ENCODE measurements at places on chromosomes 2 and 18. TPM values are rescaled to one million over a fixed set of nuclear protein-coding genes. Genes with fewer than 3 reads are reported as not detected.

- no peak for DNase-seq
Observed at GRCh38 chr2:238164906-238165287, 6.1 kb downstream of the ERFE start.

DNA sequence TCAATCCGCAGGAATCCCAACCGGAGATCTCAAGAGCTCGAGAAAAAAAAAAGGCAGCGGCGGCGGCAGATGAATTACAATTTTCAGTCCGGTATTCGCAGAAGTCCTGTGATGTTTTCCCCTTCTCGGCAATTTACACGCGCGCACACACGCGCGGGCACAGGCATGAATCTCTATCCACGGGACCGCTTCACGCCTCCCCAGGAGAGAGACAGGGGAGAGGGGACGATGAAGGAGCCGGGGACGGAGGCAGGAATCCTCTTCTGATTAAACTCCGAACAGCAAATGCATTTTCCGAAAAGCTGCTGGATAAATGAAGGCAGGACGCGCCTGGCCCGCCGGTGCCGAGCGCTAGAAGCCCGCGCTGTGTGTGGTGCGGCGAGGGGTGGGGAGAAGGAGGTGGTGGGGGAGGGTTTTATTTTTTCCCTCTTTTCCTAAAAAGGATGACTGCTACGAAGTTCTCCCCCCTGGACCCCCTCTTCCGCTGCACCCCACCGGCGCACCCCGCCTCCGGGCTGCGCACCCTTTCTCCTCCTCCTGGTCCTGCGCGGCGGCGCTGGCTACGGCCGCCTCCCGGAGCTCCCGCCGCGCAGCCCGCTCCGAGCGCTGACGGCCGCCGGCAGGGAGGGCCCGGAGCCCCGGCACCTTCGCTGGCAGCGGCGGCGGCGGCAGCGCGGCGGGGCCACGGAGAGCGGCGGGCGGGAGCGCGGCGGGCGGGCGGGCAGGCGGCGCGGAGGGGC is at the start of gene BCL2:
Gene BCL2 (minus strand): TSS at position 387 of the 740 bp plus-strand sequence.
- peak; percentile 51 for DNase-seq

DNA sequence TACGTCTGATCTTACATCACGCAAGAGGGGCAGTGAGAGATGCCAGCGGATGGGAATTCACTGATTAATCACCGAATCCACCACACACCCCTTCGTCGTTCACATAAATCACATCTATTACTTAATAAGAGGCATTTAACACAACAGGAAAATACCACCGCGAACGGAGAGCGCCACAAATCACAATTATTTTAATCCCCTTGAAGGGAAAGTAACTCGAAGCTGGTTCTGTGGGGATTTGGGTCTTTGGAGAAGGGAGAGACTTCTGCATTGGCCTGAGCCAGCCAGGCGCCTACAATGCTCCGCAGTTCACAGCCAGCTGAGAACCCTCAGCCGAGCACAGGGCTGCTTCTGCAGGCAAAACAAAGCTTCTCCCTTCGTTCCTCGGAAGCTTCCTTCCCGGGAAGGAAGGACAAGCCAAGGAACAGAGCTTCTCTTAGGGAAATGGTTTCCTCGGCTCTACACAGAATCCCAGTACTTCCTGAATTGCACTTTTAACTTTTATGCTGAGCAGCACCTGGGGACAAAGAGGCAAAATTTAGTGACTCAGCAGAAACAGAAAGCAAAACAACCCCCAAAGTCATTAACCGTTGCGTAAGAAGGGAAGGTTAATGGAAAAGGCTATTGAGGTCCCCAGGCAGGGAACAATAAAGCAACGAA is at the start of gene LRP1B:
Gene LRP1B (minus strand): TSS at position 7 of the 660 bp plus-strand sequence. CDS start 287 bp downstream, outside the sequence.
- peak; percentile 29 for DNase-seq

DNA sequence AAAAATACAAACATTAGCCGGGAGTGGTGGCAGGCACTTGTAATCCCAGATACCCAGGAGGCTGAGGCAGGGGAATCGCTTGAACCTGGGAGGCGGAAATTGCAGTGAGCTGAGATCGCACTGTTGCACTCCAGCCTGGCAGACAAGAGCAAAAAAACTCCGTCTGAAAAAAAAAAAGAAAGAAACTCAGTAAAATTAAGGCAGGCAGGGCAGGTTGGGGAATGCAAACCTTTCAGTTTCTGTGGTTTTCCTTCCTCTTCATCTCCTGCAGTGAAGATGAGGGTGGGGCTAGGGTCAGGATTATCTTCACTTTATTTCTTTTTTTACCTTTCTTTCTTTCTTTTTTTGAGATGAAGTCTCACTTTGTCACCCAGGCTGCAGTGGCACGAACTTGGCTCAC is 43.2 kb upstream of the PSME4 start:
- DNase-seq: no peak

DNA sequence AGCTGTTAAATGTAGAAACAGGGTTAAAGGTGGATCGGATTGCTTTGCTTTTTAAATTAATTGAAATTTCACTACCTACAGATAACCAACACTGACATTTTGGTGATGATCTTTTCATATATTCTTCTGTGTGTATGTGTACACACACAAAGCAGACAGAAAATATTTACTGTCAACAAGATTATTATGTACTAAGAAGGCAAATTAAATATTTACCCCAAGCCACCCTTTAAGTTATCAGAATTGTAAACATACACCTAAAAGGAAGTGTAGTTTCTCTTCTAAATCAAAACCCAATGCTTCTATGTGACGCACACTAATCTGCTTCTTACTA is 98.7 kb downstream of the GAREM1 start:
- DNase-seq: no peak

DNA sequence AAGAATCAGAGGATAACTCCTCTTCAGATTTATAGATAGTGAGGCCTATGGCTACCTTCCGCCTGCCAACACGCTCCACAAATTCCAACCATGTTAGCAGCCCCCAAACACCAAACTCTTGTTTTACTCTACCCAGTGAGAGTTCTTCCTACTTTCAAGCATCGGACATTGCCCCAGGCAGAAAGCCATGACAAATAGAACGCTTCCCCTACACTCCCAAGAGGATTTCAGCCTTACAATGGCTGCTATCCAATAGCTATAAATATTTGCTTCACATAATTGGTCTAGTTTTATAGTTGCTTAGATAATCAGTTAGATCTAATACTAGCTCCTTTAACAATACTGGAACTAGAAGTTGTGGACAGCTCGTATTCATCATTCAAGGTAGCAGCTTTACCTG is 503.4 kb upstream of the VRK2 start:
- DNase-seq: no peak

- no peak for DNase-seq
Observed at GRCh38 chr2:15195813-15196212, 365.3 kb downstream of the NBAS start.

- no peak for DNase-seq
Observed at GRCh38 chr18:51340332-51340731, 142.9 kb upstream of the MEX3C start.

- DNase-seq: peak; percentile 97
Observed at GRCh38 chr2:220455351-220455990, 828.0 kb downstream of the SLC4A3 start.

DNA sequence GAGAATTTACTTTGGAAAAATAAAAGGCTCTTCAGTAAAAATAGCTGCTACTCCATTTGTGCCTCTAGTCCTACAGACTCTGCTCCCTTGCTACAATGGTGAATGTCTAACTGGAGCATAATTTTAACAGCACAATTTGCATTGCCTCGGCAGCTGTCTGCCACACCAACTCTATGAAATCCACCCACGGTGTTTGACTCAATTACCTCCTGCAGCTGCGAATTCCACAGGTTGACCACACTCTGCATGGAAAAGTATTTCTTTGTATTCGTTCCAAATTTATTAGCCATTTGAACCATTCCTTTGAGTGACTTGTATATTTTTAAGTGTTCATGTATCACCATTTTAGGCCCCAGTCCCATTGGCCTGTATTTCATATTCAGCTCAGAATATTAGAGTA is 182.1 kb upstream of the CCDC68 start:
- DNase-seq: no peak

The ZNF804A gene
- total RNA-seq: 0.30 TPM

The ASXL2 gene
- 9.9 TPM for total RNA-seq

The RAB11FIP5 gene
- total RNA-seq: 9.9 TPM

The CDK15 gene
- 1.6 TPM for total RNA-seq

The HNMT gene
- 73.7 TPM for total RNA-seq

Data from skin of body (tissue), 3 donors.